Activated CD4-positive, alpha-beta T cell treated with anti-CD3 and anti-CD28 coated beads for 1 hour (primary cell): ENCODE measurements at places on chromosomes 4 and X.

GRCh38 chrX:108020631-108021030 lies 24.2 kb upstream of the VSIG1 start:
- no peak for DNase-seq

DNA sequence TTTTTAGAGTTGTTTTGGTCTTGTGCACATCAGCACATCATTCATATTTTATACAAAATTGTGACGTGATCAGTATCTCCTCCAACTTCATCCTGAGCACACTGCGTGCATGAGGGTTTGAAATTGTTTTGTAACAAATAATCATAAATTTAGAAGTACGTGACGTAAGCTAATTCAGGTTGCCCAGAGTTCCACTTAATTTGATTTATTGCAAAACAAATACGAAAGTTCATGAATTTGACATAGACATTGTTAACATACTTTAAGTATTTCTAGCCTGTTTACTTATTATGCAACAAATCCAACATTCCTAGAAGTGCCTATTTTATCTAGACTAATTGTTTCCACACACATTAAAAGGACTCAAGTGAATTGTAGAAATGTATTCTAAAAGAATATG lies 48.3 kb downstream of the MAP7D3 start:
- no peak for DNase-seq

- no peak for DNase-seq
Observed at GRCh38 chr4:153589703-153590595, 94.1 kb upstream of the TLR2 start.

DNA sequence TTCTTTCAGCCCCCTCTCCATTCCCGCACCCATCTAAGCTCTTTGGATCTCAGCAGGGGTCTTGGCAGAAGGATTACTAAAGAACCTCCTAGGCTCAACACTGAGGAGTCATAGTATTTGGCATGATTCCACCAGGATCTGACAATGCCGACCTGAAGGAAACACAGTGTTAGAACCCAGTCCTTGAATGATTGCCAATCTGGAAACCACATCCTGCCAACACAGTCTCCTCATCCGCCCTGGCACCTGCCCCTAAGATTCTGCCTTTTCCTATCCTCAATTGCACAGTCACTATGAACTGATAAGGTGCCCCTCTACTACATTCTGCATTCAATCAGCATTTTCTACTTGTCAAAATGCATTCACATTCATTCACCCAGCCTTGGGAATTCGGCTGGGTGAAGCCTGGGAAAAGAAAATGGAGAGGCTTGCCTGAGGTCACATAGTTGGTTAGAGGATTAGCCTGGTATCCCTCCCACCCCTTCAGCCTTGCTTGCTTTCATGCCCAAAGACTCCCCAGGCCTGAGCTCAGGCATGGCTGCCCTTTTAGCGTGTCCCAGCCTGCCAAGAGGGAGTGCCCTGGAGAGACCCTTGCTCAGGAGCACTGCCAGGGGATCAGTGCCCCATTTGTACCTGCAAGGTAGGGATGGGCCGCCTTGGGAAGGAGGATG lies 2.2 kb upstream of the CLDN2 start:
- DNase-seq, result no peak

GRCh38 chr4:176968094-176968493 lies 175.4 kb upstream of the VEGFC start:
- DNase-seq, result no peak

DNA sequence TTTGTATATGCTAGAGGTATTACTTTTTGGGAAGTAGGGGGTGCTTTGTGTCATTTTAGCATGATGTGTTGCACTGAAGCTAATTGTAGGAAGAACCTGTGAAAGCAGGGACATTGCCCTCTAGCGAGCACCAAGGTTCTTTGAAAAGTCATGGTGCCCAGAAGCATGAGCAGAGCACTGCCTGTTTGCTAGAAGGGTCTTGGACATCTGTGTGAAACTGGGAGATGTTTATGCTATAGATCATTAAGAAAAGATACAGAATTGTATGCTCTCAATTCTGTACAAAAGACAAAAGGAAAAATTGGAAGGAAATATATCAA lies 14.7 kb downstream of the GRPR start:
- no peak for DNase-seq

DNA sequence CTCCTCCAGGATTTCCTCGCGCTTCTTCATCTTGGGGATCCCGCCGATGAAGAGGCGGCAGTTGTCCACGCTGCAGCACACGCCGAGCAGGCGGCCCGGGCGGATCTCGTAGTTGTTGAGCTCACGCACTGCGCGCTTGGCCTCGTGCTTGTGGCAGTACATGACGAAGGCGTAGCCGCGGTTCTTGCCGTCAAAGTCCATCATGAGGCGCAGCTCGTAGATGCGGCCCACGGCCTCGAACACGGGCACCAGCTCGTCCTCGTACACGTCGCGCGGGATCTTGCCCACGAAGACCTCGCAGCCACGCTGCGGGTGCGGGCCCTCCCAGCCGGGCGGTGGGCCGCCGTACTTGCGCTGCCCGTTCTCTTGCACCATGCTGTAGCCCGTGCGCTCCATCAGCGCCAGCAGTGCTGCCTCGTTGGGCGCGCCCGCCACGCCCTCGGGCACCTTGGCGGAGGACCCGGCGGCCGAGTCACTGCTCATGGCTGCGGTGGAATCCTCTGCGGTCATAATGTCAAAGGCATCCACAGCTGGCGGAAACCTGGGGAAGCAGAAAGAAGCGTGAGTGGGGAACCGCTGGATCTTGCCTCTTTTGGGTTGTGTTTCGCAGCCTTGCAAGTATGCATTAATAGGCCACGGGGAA lies 103.4 kb downstream of the CHRNA9 start:
- DNase-seq, result no peak

GRCh38 chr4:113943863-113944262 lies 35.6 kb downstream of the ARSJ start:
- DNase-seq, result no peak

GRCh38 chr4:37884855-37885487 lies 5.9 kb upstream of the TBC1D1 start:
- DNase-seq, result no peak

GRCh38 chrX:120309873-120310705 lies 1.2 kb downstream of the TMEM255A start:
- DNase-seq, result no peak

- no peak for DNase-seq
Observed at GRCh38 chrX:96372313-96373046, 312.2 kb upstream of the DIAPH2 start.

DNA sequence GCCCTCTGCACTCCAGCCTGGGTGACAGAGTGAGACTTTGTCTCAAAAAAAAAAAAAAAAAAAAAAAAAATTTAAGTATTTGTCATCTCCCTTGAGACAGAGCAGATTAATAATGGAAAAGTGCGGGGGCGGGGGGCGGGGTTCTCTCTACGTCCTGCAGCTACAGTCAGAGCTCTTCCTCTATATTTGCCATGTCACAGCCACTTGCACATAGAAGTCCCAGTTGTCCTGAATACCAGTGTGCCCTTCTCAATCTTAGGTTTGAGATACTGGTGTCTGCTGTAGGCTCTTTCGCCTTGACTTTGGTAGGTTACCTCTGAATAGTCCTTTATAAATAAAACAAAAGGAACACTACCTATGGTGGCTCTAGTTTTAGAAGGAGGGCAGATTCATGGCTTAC lies 237.8 kb upstream of the PGRMC2 start:
- no peak for DNase-seq

- no peak for DNase-seq
Observed at GRCh38 chr4:10272511-10272910, 155.9 kb upstream of the WDR1 start.

- no peak for DNase-seq
Observed at GRCh38 chr4:114282937-114283336, 303.5 kb upstream of the ARSJ start.

- DNase-seq, result no peak
Observed at GRCh38 chr4:84966382-84967242, at the start of gene WDFY3. WDFY3 (minus strand) TSS chr4:84966690; CDS start chr4:84860591, 106,099 bp downstream.

GRCh38 chrX:50103866-50104566 lies 96.8 kb downstream of the AKAP4 start:
- DNase-seq, result no peak

DNA sequence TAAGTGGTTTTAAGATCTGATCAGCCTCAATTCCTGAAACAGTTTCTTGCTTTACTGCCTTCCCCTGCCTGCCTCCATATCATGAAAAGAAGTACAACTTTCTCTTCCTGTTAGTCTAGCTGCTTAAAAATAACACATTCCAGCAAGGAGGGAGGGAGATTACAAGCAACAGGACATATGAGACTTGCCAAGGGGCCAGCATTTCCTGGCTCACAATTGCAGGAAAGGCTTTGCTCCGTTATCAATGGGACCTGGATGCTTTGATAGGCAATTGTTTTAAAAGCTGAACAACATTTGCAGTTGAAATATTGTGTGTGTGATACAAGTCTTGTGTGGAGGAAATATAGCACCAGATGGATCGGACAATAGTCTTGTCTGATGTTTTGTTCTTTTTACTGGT lies 425.0 kb downstream of the FAT4 start:
- DNase-seq, result no peak

GRCh38 chr4:107603430-107603829 lies 116.6 kb downstream of the PAPSS1 start:
- no peak for DNase-seq

- DNase-seq, result no peak
Observed at GRCh38 chrX:1903236-1903935, 288.5 kb downstream of the ASMT start.

DNA sequence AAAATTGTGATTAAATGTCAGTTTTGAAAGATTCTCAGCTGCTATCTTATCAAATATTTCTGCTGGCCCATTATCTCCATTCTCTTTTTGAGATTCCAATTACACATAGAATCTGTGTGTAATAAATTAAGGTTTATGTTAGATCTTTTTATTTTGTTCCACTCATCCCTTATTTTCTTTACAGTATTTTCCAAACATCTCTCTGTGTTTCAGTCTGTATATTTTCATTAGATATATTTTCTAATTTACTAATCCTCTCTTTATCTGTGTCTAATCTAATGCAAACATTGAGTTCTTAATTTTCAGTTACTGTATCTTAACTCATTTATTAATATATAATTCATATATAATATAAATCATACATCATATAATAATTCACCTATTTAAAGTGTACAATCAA lies 268.7 kb downstream of the DCHS2 start:
- DNase-seq, result no peak

GRCh38 chr4:38804654-38805295 lies at the start of gene TLR1:
TLR1 (minus strand) TSS chr4:38804791; CDS start chr4:38798831, 5,960 bp downstream.
- no peak for DNase-seq

GRCh38 chr4:67558493-67558892 lies at the start of gene STAP1:
STAP1 (plus strand) TSS chr4:67558727; CDS start chr4:67558810, 83 bp downstream.
- DNase-seq, result no peak

DNA sequence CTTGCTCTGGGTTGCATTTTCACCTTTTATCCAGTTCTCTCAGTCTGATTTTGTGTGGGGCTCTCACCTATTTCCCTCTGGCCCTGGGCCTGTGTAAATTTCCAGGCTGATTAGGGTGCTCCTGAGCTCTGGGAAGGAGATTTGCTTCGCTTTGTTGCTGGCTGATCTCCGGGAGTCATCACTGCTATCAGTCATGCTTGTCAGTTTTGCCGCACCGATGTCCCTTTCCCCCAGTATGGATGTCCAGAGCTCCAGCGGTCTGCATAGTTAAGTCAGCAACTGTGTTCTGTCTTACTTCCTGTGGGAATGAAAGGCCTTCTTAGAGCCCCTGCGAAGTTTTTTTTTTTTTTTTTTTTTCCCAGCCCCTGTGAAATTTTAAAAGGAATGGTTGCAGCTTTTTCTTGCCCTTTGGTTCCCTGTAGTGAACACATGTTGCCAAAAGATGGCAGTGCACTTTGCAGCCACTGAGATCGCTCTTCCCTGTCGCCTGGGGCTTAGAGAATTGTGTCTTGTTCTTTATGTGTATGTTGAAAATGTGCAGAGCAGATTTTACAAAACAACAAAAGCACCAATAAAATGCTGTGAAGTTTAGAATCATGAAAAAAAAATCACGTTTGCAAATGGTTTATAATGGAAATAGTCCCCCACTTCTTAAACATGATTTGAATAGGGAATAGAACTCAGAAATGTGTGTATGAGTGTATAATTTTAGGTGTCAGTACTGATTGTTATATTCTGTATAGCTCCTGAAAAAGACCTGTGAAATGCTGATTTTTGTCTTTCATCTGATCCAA lies 109.1 kb upstream of the SLC4A4 start:
- DNase-seq, result no peak

GRCh38 chr4:19492606-19493005 lies 759.1 kb upstream of the SLIT2 start:
- no peak for DNase-seq

GRCh38 chrX:105653891-105654290 lies 168.4 kb upstream of the NRK start:
- DNase-seq, result no peak

DNA sequence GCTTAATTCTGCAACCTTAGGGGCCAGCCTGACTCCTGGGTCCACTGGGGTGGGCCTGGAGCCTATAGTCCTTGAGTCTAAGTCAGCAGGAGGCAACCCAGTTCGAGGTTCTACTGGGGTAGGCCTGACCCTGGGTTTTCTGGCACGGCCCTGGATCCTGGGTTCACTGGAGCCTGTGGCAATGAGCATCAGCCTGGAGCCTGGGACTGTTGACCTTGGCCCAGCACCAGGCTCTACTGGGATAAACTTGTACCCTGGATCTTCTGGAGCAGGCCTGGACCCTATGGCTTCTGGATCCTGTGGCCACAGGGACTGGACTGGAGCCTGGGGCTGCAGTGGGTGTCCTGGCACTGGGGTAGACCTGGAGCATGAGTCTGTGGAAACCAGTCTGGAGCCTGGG lies 874.3 kb upstream of the INTU start:
- DNase-seq, result no peak

DNA sequence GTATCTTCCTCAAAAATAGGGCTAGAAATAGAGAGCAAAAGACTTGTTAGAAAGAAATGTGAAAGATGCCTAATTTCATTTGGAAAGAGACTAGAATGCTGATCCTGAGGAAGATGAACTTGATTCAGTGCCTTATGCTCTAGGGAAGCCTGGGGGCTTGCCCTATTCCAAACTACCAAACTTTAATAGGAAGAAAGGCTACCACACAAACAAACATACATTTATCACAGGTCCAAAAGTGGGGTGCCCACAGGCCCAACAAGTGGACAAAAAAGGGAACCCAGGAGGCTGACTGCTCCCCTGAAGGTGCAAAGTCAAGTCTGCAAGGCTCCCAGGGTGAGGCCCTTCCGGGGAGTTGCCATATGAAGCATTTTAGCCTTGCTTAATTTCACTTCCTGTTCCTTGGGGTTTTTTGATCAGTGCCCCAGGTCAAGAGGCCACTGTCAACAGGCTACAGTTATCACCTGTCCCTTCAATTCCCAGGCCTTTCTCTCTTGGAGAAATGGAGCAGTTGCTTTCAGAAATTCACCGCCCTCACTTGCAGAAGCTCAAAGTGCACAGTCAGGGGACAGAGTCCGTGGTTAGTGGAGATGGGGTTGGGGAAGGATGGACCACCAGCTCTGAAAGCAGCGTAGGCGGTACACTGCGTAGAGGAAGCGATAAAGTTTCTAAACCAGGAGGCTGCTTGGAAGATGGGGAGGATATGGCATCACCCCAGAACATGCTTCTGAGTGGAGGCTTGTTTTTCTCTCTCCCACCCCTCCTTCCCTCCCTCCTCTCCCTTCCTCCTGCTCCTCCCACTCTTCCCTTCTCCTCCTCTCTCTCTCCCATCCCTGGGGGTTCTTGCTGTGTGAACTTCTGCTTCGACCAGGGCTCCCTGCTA lies 36.4 kb downstream of the TMEM154 start:
- DNase-seq, result no peak

- no peak for DNase-seq
Observed at GRCh38 chr4:116590648-116591047, 494.7 kb downstream of the TRAM1L1 start.
